Fibroblast of the conjunctiva (primary cell): ENCODE measurements at places on chromosomes 2 and 18.
A peak's percentile ranks its signal among the peaks of the same experiment; 100 is the strongest.

DNA sequence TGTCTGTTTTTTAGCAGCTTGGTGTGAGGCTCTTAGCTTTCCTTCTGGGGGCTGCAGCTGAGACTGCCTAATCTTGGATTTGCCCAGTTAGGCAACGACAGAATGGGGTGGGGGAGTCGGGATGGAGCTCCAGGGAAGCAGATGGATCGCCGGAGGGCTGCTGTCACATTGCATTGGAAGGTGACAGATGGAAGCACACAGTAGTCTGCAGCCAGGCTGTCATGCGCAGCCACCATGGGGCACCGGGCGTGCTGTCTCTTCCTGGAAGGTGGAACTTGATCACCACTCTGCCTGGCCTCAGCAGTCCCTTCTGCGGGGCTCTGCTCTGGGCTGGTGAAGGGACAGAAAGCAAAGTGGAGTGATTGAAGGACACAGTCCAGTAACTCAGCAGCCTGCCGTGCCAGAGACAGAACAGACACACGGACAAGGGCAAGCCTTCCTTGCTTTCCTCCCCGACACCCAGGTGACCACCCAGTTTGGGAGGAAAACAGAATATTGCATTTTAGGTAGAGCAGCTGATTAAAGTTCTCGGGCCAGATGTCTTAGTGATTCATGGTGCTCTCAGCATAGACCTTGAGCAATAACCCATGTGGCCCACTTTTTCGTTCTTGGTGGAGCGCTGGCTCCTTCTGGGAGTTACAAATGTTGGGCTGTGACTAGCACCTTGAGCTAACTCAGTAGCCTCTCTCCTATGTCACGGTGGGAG, 40.9 kb downstream of the RNF144A start:
- DNase-seq: no peak

DNA sequence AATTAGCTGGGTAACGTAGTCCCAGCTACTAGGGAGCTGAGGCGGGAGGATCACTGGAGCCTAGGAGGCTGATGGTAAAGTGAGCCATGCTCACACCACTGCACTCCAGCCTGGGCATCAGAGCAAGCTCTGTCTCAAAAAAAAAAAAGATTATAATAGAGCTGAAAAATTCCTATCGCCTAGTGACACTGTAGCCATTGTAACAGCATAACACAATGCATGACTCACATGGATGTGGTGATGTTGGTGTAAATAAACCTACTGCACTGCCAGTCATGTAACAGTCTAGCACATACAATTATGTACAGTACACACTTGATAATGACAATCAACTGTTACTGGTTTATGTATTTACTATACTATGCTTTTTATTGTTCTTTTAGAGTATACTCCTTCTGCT, 39.6 kb downstream of the MGAT4A start:
- DNase-seq: no peak

- no peak for DNase-seq
Observed at GRCh38 chr2:75516378-75517360, 44.1 kb downstream of the EVA1A start.

DNA sequence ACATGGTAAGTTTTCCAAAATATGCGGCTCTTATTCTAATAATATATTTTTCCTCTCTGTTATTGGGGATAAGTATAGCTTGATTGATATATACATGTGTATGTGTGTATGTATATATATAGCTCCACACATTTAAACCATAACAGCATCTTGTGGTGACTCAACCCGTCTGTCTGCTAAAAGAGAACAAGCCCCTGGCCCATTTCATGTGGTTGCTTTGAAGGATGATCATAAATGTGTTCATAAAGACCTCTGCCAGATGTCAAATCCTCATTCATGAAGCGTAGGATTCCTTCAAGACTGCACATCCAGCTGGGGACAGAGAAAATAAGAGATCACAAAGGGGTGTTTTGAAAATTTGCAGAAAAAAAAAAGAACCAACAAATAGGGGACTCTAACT, 79.3 kb downstream of the RHOB start:
- DNase-seq: no peak

DNA sequence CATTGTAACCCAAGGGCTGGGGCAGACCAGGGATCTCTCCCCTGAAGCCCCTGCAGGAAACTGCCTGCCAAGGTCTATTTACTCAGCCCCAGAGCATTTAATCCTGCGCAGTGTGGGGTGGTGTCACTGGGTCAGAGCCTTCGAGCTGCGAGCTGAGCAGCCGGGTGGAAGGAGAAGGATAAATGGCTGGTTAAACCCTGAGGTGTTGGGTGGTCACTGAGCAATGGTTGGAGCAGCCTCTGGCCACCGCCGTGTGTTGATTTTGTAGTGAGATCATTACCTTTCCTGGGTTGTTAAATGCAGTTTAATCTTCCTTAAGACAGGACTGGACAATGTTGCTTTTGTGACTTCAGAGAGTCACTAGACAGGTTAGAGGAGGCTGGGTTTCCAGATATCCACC, 98.1 kb downstream of the SETBP1 start:
- no peak for DNase-seq

DNA sequence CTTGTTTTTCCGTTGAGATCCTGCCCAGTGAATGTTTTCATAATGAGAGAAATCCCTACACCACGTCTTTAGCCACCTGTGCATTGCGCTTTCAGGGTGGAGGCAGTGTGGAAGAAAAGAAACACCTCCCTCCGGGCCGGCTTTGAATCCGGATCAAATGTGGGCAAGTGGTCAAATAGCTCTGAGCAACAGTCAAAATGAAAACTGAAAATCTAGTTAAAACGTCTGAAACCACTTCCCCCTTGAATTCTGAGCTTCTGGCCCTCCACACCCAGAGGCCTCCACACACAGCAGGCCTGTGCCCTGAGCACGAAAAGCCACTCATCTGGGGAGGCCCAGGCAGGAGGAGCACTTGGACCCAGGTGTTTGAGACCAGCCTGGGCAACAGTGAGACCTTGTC, 263.6 kb upstream of the SALL3 start:
- DNase-seq: no peak

GRCh38 chr18:52409727-52410126, 69.7 kb downstream of the DCC start:
- DNase-seq: no peak

DNA sequence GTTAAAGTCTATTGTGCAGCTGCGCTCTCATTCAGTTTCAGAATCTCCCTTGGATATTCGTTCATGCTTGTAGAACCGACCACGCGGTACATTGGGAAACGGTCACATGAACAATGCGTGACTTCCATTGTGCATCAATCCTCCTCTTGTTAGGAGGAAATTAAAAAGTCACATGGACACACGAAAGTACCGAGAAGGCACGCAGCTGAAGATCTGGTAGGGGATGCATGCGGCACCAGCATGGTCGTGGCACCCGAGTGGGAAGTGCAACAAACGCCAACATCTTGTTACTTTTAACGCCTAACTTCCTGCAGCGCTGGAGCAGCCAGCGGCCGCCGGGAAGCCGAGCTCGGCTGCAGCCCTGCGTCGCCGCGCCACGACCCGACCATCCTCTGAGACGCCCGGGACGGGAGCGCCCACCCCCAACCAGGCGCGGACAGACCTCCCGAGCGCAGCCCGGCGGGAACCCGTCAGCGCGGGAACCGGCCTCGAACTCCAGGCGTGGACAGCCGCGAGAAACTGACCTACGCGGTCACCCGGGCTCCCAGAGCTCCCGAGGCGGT, 412 bp downstream of the OSBPL1A start:
- DNase-seq: peak; percentile 40

DNA sequence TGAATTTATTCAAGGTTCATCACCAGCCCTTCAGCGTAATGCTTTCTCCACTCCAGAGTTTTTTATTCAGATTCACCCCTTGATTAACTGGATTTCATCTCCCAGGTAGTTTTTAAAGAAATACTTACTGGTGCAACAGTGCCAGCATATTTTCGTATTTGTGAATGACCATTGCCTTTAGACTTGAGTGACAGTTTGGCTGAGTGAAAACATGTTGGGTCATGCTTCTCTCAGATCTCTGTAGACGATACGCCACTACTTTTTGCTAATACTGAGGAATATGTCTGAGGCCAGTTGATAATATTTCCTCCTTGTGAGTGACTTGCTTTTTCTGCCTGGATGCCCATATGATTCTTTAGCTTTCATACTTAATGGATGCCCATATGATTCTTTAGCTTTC, 51.5 kb downstream of the CYP26B1 start:
- DNase-seq: no peak

- no peak for DNase-seq
Observed at GRCh38 chr2:68448671-68449653, 18.1 kb downstream of the FBXO48 start.

GRCh38 chr2:74851191-74851566, 17.3 kb downstream of the HK2 start:
- no peak for DNase-seq

DNA sequence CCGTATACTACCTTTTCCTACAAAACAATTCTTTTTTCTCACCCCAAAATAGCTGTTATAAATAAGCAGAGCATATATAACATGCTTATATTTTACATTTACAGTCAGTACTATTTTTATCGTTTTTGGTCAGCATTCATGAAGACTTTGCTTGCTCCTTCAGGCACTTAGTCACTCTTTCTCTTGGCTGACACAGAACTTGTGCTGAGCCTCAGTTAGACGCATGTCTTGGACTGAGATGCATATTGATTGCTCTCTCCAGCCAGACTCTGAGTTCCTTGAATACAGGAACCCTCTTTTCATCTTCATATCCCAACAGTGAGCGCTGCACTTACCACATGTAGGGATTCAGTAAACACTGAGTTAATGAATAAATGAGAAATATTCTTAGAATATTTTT, 158.3 kb downstream of the RTN4 start:
- no peak for DNase-seq

- no peak for DNase-seq
Observed at GRCh38 chr2:34045101-34045655, 446.1 kb upstream of the FAM98A start.

DNA sequence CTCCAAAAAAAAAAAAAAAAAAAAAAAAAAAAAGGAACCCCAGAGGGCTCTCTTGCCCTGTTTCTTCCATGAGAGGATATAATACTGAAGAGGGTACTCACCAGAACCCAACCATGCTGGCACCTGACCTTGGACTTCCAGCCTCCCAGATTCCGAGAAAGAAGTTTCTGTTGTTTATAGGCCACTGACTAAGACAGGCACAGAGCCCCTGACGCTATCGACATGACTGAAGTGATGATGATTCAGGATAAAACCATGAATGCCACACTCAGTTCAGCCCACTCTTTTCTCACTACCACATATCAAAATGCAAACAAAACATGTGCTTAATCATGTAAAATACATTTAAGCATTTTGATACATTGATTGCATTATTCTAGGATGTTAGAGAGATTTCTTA, 66.1 kb upstream of the CDCA7 start:
- DNase-seq: no peak

DNA sequence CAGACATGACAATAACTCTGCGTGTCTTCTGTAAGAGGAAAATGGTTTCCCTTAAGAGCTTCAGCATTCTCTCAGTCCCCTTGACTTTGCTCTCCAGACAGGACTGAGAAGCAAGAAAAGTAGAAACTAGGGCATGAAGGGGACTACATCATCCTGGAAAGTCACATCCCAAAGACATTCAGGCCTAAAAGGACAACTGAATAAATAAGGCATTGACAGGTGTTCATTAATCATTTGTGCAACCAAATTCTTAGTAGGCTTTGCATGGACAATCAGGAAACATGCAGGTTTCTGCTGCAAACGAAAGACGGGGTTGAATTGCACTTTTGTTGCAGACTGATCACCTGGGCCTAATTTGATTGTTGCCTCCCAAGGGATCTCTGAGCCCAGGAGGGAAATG, 1.2 kb upstream of the SGPP2 start:
- DNase-seq: no peak
